ENCODE measurements at places on chromosomes 3 and 15.

GRCh38 chr3:37168896-37169295 is 5.5 kb downstream of the LRRFIP2 start:
- DNase-seq: no peak

DNA sequence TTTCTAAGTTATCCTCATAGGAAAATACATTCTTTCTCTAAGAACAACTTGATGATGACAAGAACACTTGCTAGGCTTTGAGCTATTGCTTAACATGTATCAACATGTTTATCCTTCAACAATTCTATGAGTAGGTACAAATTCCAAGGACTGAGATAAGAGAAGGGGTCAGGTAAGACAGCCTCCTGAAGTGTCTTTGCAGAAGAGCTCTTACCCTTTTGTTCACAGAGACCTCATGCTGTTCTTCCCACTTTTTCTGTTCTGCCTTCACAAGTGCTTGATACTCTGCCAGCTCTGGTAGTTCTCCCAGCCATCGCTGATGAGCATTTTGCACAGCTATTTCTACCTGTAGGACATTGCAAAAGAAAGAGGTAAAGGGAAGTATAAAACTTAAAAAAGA is 50.9 kb downstream of the CEP152 start:
- DNase-seq: no peak

- no peak for DNase-seq
Observed at GRCh38 chr3:124686028-124686670, 44.1 kb upstream of the UMPS start.

DNA sequence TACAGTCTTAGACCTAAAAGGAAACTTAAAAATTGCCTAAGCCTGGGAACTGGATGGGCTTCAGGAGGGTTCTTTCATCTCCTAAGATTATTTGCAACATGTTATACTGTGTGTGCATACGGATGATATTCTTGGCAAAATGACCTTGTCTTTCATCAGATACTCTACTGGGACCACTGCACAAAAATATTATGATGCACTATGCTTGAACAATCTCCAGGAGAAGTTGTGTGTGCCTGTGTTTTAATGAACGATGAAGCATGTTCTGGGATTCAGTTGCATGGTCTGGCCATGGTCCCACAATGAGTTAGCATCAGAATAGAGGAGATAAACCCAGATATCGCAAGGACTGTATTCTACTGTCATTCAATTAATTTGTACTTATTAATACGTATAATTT is 68.7 kb downstream of the GAP43 start:
- DNase-seq: no peak

GRCh38 chr15:78055919-78056713 is 21.4 kb downstream of the TBC1D2B start:
- no peak for DNase-seq

- no peak for DNase-seq
Observed at GRCh38 chr3:146709969-146710368, 104.8 kb upstream of the PLSCR5 start.

- DNase-seq: no peak
Observed at GRCh38 chr3:135137296-135137695, 342.2 kb downstream of the EPHB1 start.

- DNase-seq: no peak
Observed at GRCh38 chr3:14514323-14514720, 25.8 kb downstream of the GRIP2 start.

GRCh38 chr15:51328926-51329325 is 9.5 kb downstream of the CYP19A1 start:
- no peak for DNase-seq

- DNase-seq: no peak
Observed at GRCh38 chr3:59436164-59436958, 386.5 kb upstream of the CFAP20DC start.

DNA sequence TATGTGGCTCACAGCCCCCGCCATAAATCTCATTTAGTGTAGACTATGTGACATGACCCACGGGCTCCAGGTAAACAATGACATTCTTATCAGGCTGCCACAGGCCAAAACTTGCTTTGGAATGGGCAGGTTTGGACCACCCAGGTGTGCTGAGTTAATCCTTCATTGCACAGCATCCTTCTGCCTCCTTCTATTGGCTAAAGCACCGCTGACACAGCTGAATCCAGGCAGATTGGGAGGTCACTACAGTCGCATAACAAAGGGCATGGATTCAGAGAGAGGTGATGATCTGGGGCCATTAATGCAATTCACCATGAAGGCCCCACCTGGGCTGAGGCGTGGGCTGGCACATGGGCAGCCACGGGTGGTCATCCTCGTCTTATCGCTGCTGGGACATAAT is 47.8 kb upstream of the GALNT15 start:
- no peak for DNase-seq

GRCh38 chr3:45799586-45799985 is 3.2 kb upstream of the SLC6A20 start:
- DNase-seq: no peak

GRCh38 chr3:95237783-95238182 is 1174.9 kb downstream of the NSUN3 start:
- no peak for DNase-seq

DNA sequence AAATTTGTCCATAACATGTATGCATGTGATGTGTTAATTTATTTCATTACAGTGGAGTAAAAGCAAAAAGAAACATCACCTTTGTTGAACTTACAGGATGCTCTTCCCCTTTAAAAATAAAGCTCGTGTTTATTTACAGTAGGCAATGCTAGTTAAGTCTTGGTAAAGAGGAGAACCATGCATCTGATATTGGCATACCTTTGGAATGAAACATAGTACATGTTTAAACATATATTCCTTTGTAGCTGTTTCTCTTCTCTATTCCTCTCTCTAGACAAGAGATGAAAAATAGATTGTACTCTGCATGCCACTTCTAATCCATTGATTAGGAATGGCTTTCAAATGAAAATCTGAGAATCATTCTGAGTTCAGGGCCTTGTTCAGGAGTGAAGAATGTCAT is 374.9 kb upstream of the CNTN4 start:
- no peak for DNase-seq

DNA sequence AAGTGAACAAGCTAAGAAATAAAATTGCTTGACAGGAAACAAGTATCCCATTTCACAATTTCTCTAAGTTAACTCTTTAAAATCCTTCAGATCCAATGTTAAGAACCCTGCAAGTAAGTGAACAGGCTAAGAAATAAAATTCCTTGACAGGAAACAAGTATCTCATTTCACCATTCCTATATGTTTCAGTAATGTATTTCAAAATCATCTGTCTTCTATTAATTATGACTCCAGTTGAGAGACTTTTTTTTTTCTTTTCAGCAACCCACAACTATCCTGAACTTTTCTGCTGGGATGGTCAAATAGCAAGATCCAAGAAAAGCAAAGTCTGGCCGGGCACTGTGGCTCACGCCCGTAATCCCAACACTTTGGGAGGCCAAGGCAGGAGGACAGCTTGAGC is 2.4 kb upstream of the SLC12A6 start:
- no peak for DNase-seq

DNA sequence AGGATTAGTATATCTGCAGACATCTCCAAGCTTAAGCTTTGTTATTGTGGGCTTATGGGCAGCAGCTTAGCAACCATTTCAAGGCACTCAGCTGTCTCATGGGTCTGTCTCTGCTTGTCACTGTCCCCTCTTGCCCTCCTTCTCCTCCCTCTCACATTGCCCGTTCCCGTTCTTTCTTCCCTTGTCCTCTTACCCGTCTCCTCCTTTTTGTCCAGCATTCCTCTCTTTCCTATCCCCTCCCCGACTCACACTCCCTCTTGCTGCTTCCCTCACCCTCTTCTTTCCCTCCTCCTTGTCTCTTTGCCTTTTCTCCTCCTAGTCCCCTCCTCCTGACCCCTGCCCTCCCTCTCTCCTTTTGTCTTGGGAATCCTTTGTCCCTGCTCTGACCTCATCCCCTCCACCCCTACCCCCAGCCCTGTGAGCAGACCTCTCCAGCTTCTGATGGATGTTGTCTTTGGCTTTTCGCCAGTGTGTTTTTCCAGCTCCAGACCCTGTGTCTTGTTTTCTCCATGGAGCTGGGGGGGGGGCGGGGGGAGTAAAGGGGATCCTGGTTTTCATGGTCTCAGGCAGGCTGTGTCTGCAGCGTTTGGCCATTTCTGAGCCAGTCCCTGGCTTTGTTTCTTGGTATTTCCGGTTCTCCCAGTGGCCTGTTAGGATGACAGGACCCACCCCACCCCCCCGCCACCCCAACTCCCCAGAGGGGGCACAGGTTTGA is 47.9 kb upstream of the TRAK1 start:
- DNase-seq: no peak

DNA sequence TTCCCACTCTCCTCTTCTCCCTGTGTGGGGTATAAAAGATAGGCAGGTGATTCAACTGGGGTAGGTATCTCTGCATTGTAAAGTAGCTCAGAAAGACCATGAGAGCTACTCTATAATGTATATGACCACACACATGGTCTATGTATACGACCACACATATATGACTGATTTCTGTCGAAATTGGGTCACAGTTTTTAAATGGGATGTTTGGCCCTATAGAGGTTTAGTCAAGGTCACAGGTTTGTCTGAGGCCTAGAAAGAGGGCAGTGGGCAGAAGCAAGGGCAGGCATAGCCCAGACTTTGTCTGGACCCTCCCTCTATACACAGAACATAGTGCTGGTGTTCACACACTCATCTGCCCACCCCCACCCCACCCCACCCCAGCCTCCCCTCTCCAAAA is 4.4 kb downstream of the LAMP3 start:
- DNase-seq: no peak

GRCh38 chr15:37678124-37678523 is 256.3 kb upstream of the TMCO5A start:
- DNase-seq: no peak

- DNase-seq: no peak
Observed at GRCh38 chr3:16524196-16524595, 10.7 kb upstream of the RFTN1 start.

DNA sequence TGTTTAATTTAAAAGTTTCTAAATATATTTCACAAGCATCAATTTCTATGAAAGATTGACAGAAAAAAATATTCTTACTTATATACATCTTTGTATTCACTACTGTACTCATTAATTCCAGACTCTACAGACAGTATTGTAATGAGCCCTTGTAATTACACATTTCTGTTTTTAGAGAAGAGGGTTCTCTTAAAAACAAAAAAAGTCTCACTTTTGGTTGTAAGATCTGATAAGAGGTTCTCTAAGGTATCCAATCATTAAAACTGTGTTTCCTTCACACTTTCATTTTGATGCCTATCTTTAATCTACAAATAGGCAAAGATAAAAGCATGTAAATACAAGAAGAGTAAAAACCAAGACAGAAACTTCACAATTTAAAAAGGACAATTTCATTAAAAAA is 75.6 kb downstream of the FBXL22 start:
- no peak for DNase-seq

- no peak for DNase-seq
Observed at GRCh38 chr15:68493629-68494028, 61.7 kb upstream of the ITGA11 start.

DNA sequence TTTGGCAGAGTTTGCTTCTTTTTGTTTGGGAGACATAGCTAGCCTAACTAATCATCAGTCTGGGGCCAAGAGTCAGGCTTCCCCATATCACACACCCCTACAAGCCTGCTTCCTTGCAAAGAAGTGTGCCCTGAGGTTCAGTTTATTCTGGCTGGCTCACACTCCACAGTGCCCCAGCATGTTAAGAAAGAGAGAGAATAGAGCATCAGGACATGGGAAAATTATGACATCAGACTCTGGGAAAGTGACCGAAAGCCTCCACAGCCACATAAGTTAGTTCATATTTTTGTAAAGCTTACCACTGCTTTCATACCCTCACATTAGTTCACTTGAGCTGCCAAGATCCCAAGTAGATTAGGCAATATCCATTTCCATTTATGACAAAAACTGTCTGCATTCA is 63.0 kb upstream of the CFAP161 start:
- no peak for DNase-seq

DNA sequence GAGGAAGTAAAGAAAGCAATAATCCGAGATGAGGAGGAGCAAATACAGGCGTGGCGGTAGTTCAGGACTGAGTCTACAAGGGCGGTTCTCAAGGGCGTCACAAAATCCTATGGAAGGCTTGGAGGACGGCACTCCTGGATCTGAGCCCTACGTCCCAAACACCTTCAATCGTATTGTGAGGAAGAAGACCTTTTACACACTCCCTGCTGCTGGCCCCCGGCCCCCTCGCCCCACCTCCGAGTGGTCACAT is 747 bp downstream of the PLD1 start:
- no peak for DNase-seq

DNA sequence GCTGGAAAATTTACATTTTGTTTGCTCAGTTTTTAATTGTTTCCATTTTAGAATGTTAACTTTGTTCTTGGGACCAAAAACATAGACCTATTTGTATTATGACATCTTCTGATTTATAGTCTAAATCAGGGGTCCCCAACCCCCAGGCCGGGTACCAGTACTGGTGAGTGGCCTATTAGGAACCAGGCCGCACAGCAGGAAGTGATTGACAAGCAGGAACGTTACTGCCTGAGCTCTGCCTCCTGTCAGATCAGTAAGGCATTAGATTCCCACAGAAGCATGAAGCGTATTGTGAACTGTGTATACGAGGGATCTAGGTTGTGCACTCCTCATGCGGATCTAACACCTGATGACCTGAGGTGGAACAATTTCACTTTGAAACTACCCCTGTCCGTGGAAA is 51.9 kb downstream of the GHSR start:
- no peak for DNase-seq

DNA sequence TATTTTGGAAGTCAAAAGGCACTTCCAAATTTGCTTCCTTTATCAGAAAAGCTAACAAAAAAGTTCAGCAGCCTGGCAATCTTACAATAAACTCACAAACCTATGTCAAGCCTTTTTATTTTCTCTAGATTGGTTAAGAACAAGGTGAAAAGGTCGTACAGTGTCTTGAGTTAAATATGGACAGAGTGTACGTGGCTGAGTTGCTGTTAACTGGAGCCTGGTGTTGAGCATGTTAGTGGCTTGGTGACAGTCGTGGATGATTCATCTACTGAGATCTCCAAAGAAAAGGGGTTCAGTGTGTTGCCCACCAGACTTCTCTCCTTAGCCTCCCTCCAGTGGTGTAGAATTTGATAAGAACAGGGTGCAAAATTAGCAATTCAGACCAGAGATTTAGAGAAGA is 89.7 kb downstream of the SSR3 start:
- no peak for DNase-seq

- DNase-seq: no peak
Observed at GRCh38 chr3:64454768-64455167, 229.5 kb upstream of the PRICKLE2 start.

- DNase-seq: no peak
Observed at GRCh38 chr15:67761343-67761742, 64.0 kb upstream of the SKOR1 start.
